ENCODE measurements at places on chromosomes 12 and 14. TPM values are rescaled to one million over a fixed set of nuclear protein-coding genes. Genes with fewer than 3 reads are reported as not detected.

The MOK gene
- total RNA-seq = 31.2 TPM

The SNRNP35 gene
- total RNA-seq = 25.0 TPM

The KLRG1 gene
- 10.5 TPM for total RNA-seq

The ADGRD1 gene
- total RNA-seq = 4.3 TPM

The CACNA2D4 gene
- 0.45 TPM for total RNA-seq
